ENCODE measurements at places on chromosomes 2 and 18.

- DNase-seq: no peak
Measured at GRCh38 chr2:240499309-240500301, 58.2 kb downstream of the ANKMY1 start.

DNA sequence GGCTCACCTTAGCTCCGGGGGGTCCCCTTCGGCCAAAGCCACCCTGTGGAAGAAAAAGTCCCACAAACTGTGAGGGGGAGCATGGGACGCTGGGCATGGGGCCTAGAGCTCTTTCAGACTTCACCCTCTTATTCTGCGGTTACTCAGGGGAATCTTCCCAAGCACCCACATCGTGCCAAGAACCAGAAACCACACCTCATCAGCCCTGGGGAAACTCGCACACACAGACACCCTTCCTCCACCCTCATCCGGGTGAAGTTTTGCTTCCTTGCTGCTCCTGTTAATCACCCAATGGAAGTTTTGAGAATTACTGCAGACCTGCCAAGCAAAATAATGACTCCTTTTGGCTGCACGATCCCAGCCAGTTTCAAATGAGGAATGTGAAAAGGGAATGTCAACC, 59.1 kb downstream of the COL6A3 start:
- no peak for DNase-seq

DNA sequence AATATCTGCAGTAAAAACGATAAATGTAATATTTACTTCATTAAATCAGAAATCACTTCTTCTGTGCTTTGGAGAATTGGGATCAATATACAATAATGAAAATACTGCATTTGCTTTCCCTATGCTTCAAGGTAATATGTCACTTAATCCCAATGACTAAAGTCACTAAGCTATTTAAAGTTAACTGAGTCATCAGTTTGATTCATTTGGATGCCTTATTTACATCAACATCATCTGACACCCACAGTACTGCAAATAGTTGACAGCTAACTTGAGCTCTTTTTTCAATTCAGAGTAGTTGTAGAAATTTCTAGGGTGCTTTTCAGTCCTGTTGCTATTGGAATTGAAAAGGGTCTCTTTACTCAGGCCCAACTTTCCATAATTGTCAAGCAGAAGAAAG, 776.9 kb upstream of the FSHR start:
- DNase-seq: no peak

DNA sequence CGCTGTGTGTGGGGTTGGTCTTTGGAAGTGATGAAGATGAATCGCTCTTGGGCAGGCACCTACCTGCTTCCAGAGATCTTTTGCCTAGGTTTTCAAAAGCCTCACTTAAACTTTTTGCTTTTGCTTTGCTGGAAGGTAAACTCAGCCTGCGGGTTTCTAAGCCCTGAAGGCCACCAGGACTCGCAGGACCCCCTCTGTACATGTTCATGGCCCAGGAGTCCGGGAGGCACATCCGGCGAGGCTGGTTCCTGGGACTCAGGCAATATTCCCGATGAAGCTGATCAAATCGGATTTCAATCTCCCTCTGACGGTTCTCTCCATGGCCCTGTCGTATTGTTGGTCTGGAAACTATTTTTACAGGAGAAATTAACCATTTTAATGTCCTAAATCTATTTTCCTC, 13.2 kb downstream of the HJURP start:
- no peak for DNase-seq

DNA sequence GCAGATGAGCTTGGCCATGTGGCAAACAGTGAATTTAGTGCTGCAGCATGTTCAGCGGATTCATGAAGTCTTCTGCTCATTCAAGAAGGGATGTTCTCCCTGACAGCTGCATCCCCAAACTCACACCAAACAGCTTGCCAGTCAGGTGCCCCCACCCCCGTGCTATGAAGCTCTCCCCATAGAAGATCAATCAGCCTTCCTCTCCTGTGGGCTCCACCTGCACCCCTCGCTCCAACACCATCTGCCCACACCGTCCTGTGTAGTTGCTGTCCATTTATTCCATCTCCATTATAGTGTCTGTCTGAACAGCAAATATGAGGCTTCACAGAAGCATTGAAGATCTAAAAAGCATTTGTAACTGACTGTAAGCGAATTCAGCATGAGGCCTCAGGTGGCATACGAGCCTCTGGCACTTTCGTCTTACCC, 218.9 kb downstream of the BCL2 start:
- DNase-seq: no peak

DNA sequence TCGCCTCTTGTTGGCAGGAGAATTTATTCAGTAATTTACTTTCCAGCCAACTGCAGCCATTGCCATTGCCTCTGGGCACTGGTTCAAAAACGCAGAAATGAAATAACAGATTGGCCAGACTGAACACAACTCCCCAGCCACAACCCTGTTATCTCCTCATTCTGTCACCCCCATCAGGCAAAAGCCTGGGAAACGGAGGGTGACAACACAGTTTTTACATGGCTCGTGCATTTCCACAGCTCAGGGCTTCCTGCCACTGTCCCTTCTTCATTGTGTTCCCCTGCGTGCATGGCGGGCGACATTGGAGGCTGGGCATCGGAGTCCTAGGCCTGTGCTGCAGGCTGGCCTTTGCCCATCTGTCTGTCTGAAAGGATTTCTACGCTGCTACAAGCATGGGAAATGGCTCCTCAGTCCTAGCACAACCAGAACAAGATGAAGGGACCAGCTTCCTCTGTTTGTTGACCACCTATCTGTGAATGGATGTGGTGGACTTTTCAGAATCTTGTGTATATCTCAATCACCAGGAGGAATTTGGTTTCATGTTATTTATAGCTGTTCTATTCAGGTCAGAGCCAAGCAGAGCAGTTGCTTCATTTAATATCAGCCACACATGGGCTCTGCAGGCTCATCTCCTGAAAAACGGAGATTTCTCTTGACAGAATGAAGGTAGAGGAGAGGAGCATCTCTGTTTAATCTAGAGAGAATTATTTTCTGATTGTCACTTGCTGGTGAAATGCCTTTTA, 107.0 kb downstream of the MGAT5 start:
- no peak for DNase-seq

GRCh38 chr2:177346192-177346591, 46.4 kb upstream of the AGPS start:
- DNase-seq: no peak

- no peak for DNase-seq
Measured at GRCh38 chr2:54638774-54639187, 84.7 kb upstream of the EML6 start.

- no peak for DNase-seq
Measured at GRCh38 chr2:71907503-71907902, 240.2 kb downstream of the CYP26B1 start.

- DNase-seq: no peak
Measured at GRCh38 chr18:69490813-69491212, 90.1 kb downstream of the DOK6 start.

- DNase-seq: no peak
Measured at GRCh38 chr18:39564716-39565115, 1999.1 kb upstream of the CELF4 start.

DNA sequence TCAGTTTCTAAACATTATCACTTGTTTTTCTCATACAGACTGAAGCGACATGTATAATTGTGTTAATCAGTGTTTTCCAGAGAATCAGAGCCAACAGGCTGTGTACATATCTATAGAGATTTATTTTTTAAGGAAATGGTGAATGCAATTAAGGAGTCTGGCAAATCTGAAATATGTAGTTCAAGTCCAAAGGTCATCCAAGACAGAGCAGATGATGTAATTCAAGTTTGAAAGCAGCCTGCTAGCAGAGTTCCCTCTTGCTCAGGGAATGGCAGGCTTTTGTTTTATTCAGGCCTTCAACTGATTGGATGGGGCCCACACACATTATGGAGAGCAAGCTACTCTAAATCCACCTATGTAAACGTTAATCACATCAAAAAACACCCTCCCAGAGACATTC, 282.6 kb downstream of the CBLN2 start:
- DNase-seq: no peak
